ENCODE measurements at places on chromosomes 7 and 10.

DNA sequence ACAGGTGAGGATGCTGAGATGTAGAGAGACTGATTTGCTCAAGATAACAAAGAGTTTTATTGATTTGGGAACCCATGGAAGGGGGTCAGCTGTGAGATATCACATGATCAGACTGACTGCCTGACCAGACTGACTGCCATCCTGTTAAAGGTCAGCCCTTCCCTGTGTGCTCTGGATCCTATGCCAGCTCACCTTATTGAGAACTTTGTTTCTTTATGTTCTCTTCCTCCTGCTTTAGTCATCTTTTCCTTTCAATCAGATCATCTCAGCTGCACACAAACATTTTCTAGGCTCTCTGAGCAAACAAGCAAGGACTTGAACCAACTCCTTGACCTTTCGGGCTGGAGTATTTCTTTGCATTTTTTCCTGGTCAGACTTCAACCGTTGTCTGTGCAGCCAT lies 50.0 kb upstream of the MTPN start:
- no peak for DNase-seq

GRCh38 chr7:44195889-44196288 lies 4.9 kb upstream of the YKT6 start:
- DNase-seq, result no peak

DNA sequence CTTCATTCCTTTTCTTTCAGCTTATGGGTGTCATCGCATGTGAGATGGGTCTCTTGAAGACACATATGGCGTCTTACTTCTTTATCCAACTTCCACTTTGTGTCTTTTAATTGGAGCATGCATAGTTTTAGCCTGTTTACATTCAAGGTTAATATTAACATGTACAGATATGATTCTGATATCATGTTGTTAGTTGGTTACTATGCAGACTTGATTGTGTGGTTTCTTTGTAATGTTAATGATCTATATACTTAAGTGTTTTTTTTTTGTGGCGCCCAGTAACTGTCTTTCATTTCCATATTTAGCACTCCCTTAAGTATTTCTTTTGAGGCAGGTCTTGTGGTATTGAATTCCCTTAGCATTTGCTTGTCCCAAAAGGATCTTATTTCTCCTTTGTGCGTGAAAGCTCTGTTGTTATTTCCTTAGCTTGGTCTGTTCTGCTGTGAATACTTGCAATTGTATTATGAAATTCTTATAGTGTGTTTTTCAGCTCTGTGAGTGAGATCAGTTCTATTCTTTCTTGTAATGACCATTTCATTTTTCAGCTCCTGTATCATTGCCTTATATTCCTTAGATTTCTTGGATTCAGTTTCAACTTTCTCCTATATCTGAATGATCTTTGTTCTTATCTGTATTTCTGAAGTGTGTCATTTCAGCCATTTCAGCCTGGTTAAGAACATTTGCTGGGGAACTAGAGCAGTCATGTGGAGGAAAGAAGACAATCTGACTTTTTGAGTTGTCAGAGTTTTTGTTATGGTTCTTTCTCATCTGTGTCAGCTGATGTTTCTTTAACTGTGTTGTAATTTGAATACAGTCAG lies 88.4 kb downstream of the ABCA13 start:
- DNase-seq, result no peak

DNA sequence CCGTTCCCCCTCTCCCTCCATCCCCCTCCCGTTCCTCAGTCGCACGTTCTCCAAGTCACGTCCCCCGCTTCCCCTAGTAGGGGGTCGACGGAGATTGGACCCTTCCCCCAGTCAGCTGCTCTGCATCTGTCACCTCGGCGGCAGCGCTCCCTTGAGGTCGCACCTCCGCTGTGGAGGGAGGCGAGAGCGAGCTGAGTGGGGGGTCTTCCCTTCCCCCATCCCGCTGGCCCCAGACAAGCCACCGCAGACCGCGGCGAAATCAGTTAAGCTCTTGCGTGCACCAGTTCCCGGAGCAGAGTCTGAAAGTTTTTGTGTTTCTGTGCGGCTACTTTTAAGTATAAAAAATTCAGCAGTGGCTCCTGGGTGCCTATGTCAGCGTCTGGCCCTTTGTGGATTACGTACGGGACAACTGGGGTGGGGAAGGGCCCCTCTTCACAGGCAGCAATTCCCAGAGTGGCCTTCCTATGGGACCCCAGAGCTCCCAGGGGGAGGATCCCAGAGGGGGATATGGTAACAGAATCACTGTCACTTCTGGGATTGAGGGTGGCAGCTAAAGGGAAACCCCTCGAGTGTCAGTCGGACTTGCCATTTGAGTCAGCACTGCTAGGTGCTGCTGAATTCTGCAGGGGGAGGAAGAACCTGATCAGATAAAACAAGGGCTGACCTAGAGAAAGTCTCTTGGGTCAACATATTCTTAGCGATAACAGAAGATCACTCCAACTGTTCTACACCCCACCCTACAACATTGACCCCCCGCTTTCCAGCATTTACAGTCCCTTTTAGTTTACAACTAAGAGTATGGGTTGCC lies 12.5 kb upstream of the DDIT4 start:
- peak; percentile 52 for DNase-seq

GRCh38 chr7:66769833-66770512 lies 29.4 kb downstream of the RABGEF1 start:
- DNase-seq, result no peak

- no peak for DNase-seq
Observed at GRCh38 chr10:29131952-29132547, 156.8 kb upstream of the LYZL1 start.

- no peak for DNase-seq
Observed at GRCh38 chr7:52955522-52955921, 79.9 kb upstream of the POM121L12 start.

GRCh38 chr7:95242266-95242665 lies 82.1 kb downstream of the PON1 start:
- DNase-seq, result no peak

GRCh38 chr10:59655309-59655708 lies 54.3 kb downstream of the SLC16A9 start:
- no peak for DNase-seq

DNA sequence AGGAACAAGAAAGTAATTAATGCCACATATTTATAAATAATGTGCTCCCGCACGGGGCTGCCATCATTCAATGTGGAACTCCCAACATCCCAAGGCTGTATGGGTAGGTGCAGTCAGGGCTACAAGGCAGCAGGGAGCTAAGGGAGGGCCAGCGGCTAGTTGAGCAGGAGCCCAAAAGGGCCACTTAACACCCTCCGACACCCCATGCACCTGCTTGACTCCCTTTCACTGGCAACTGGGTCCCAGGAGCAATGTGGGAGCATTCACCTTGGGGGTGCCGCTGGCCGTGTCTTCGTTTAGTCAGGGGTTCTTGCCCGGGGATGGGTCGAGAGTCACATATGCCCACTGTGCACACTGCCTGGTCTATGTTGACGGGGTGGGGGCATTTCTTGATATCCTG lies 27.9 kb downstream of the SCART1 start:
- DNase-seq, result no peak

- peak; percentile 22 for DNase-seq
Observed at GRCh38 chr10:110864662-110865140, 7.0 kb upstream of the PDCD4 start.

DNA sequence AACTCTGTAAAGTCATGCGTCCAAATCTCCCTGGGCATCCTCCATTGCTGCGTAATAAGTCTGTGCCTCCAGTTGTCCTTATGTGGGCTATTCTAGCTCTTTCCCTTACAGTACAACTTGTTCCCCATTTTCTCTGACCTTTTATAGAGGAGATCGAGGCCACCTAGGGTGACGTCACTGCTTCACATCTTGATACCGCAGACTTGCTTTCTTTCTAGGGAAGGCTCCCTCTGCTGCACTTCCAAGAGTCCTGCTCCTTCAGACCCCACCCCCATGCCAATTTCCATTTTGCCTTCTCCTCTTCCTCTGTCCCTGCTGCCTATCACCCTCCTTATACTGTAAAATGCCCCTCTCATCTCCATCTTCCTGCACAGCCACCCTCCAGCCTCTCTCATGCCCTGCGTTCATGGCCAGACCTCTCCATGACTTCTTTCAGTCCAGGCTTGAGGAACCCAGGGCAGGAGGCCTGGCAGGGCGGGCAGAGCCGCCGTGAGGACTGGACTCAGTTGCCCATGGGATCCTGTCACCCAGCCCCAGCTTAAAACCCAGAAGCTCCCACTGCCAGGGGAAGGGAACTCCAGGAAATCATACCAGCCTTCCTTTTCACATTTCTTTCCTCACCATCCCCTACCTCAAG lies 57.5 kb downstream of the CAMK1D start:
- DNase-seq, result no peak

- DNase-seq, result no peak
Observed at GRCh38 chr10:14084875-14085274, 245.8 kb downstream of the FRMD4A start.

DNA sequence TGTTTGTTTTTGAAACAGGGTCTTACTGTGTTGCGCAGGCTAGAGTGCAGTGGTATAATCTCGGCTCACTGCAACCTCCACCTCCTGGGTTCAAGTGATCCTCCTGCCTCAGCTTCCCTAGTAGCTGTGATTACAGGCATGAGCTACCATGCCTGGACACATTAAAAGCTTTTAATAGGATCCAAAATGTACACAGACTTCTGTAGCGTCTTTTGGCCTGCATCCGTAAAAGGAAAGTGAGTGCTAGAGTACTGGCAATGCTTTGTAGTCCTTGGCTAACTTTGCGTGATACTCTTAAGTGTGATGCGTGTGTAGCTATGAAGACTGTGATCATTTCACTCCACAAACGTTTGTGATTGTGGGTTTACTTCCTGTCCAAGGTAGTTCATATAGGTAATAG lies 13.3 kb downstream of the ZRANB1 start:
- DNase-seq, result no peak

All from T-helper 9 cell (primary cell).